Right lung (tissue), 10 donors: ENCODE measurements at places on chromosomes 13 and 19. TPM values are rescaled to one million over a fixed set of nuclear protein-coding genes. Genes with fewer than 3 reads are reported as not detected.

GRCh38 chr19:30064348-30064699, 122.3 kb downstream of the URI1 start:
- no peak for DNase-seq

- no peak for DNase-seq
Measured at GRCh38 chr19:29524201-29524911, 1.4 kb upstream of the VSTM2B start.

DNA sequence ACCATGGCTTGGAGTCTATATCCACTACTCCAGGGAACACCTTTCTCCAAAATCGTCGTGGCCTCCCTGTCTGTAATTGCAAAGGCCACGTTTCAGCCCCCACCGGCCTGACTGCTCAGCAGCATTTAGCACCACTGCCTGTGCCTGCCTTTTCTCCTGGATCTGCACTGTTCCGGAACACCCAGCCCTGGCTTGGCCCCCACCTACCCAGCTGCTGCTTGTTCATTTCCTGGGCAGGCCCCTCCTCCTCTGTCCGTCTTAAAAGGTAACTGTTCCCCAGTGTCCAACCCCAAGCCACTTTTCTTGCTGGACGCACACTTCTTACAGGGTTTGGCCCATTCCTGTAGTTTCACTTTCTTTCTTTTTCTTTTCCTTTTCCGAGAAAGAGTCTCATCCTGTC, 8.5 kb upstream of the SYT5 start:
- no peak for DNase-seq

- no peak for DNase-seq
Measured at GRCh38 chr13:99041337-99041736, 63.5 kb upstream of the DOCK9 start.

DNA sequence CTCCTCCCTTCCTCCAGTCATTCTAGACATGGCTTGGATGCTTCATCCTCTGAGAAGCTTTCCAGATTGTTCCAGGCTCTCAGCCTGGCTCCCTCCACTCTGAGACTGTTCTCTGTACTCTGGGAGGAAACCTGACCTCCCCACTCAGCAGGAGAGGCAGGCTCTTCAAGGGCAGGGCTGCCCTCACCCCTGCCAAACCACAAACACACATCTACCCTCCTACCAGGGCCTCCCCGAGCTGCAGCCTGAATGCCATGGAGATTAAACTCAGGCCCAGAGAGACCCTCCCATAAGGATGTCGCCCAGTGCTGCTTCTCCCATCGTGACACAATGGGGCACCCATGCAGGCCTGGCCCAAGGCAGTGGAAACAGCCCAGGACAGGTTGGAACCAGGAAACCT, 16.2 kb downstream of the NUMBL start:
- no peak for DNase-seq

- DNase-seq: no peak
Measured at GRCh38 chr13:23629566-23630272, 59.5 kb downstream of the TNFRSF19 start.

GRCh38 chr19:28234637-28235036, 978.3 kb downstream of the UQCRFS1 start:
- no peak for DNase-seq

DNA sequence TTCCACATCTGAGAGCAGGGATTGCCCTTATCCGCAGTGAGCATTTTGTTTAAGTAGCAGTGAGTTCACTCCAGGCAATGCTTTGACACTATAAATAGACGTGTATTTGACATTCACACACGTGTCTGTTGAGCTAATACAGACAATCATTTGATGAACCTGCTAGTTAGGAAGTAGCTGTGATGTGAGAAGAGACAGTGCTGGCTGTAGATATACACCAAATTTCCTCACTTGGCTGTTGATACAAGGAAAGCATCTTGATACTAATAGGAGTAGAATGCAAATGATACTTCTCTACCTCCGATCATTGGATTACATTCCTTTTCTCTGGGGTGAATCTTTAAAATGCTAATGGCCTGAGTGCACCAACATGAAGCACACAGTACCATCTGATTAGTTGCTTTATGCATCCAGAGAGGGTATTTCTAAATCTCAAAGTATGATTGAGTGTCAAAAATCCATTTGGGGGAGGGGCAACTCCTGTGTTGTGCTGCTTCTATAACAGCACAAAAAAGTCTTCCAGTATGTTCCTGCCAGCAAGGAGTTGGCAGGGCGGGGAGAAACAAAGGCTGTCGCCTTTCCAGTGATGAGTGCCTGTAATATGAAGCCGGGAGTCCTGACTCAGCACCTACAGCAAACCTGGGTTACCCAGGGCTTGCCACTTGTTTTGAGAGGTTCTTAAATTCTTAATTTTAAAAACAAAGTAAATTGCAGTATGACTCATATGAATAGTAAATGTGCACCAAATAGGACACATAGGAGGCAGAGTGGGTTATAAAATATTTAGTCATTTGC, 7.0 kb downstream of the CUL4A start:
- peak; percentile 61 for DNase-seq

DNA sequence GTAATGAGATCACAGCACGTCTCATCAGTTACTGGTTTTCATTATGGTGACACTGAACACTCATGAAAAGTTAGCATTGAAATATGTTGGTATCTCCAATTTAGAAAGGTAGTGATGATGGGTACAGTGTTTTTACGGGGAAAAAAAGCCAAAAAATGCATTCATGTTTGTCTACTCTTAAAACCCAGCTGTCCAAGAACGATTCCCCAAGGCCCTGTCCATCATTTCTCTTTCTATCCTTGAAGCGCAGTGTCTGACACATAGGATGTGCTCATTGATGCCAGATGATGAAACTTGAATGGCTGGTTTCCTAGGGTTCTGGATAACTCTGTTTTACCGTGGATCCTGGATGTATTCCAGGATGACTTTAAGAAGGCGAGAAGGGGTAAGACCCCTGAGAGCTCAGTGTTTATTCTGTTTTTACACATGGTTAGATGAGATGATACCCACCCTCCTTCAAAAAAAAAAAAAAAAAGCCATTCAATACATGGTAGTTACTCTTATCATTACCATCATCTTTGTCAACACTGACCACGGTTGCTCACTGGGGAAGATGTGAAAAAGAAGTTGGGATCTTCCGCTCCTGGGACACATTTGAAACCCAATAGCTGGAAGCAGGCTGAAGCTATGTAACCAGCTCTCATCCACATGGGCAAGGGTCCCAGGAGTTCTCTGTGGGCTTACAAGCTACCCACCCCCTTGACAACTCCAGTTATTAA, 22.5 kb downstream of the SERP2 start:
- no peak for DNase-seq

GRCh38 chr13:106109391-106109791, 426.1 kb downstream of the EFNB2 start:
- DNase-seq: no peak

DNA sequence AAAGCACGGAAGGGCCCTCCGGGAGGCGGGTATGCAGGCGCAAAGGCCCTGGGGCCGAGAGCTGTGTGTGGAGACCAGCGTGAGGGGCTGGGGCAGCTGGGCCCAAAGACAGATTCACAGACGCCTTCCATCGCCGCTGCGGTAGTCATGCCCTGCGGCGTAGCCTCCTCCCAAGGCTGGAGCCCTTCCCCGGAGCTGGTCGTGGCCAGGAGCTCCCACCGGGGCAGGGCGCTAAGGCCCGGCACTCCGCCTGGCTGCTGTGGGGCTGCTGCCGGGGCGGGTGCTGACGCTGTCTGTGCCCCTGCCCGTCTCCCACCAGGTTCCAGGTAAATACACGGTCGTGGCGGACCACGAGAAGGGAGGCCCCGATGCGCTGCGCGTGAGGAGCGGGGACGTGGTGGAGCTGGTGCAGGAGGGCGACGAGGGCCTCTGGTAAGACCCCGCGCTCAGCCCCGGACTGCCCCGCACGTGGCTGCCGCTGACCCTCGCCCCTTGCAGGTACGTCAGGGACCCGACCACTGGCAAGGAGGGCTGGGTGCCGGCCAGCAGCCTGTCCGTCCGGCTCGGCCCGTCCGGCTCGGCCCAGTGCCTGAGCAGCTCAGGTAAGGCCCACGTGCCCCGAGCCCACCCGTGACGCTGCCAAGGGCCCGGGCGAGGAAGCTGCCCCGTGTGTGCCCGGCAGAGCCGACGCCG, 9.4 kb upstream of the F7 start:
- no peak for DNase-seq

- DNase-seq: no peak
Measured at GRCh38 chr13:74778946-74779345, 644.7 kb upstream of the KLF12 start.

GRCh38 chr13:95474992-95475391, 77.5 kb upstream of the CLDN10 start:
- DNase-seq: no peak

DNA sequence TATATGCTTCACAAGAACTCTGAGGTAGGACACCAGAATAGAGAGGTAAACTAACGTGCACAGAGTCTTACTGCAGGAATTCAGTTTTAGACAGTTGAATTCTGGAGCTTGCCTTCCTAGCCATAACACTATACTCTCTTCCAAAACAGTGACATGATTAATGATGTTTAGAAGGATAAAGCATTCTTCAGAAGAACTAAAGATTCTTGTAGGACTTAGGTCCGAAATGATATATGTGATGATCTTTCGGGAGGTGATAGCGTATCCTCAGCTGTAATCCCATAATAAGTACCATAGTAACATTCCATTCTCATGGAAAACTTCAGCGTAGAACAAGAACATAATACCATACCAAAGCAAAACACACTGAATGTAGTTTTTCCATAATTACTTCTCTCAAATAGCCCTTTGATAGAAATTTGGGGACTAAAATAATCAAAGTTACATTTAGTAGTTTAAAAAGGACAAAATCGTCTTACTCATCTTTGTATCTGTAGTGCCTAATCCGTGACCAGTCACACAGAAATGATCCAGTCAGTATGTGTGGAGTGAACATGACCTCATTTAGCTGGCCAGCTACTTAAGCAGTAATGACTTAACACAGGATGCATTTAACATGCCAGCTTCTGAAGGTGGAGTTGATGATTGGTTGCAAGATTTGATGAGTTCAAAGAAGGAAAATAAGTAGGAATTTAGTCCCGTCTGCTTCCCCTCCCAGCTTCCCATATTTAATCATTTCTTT, 38.4 kb downstream of the PIBF1 start:
- no peak for DNase-seq

DNA sequence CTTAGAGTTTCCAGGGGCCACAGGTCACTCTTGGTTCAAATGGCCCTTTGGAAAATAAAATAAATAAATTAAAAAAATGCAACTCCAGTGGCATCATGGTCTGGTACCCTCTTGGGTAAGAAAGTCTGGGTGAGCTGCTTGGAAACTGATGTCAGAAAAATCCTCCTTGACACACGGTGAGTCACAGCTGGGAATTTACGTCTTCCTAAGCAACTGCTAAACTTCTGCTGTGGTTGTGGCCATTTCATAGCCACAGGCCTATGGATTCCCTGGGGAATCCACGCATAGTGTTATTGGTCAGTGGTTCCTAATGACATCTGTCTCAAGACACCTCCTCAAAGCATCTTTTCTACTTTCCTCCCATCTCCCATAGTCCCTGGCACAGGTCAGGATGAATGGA, 220.8 kb downstream of the COG6 start:
- no peak for DNase-seq

- no peak for DNase-seq
Measured at GRCh38 chr13:44974056-44974793, 15.0 kb downstream of the NUFIP1 start.

Gene GNG7
- polyA plus RNA-seq: 6.7 TPM

Gene ERFL
- 0.18 TPM for polyA plus RNA-seq

Gene SOX1
- not detected for polyA plus RNA-seq

Gene HOOK2
- polyA plus RNA-seq: 65.0 TPM

Gene SLC10A2
- polyA plus RNA-seq: 5.9 TPM

Gene OR10H5
- polyA plus RNA-seq: 0.13 TPM

Gene FARSA
- 32.1 TPM for polyA plus RNA-seq

Gene CDKN2D
- polyA plus RNA-seq: 13.7 TPM

Gene SLC25A42
- polyA plus RNA-seq: 12.9 TPM

Gene PCDH9
- 3.8 TPM for polyA plus RNA-seq

Gene OR7C1
- polyA plus RNA-seq: 0.05 TPM

Gene MCEMP1
- 0.69 TPM for polyA plus RNA-seq

Gene WDR88
- 0.94 TPM for polyA plus RNA-seq

Gene ICAM5
- 12.6 TPM for polyA plus RNA-seq

Gene UTP14C
- polyA plus RNA-seq: 29.2 TPM
